BJ (cell line): ENCODE measurements at places on chromosomes 2 and 18. TPM values are rescaled to one million over a fixed set of nuclear protein-coding genes. Genes with fewer than 3 reads are reported as not detected.

- DNase-seq, result no peak
Observed at GRCh38 chr18:62354151-62354550, 29.0 kb downstream of the TNFRSF11A start.

DNA sequence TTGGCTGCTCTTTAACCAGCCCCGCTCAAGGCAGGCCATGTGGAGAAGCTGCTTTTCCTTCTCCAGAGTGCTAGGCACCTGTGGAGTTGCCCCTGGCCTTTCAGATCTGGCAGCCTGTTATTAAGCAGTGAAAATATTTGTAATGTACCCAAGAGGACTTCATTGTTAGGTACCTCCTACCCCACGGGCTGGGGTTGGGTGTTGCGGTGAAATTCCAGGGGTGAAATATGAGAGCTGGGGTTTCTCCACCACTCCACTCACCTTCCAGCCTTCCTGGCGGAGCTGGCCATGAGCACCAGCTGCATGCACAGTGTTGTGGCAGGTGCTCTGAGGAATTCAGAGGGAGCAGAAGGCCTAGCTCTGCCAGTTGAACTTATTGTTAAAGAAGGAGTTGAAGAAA lies 39.1 kb downstream of the NTSR2 start:
- DNase-seq, result no peak

DNA sequence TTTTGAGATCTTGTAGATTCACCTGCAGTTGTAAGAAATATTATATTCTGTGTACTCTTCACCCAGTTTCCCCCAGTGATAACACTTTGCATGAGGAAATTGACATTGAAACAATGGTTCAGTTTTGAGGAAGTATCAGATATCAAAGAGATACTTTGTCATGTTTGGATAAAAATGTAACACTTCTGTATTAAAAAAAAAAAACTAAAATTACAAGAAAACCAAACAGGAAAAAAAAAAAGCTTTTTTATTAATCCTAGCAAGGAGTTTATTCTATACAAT lies 204.0 kb downstream of the ARL4C start:
- DNase-seq, result no peak

- no peak for DNase-seq
Observed at GRCh38 chr2:108701208-108701607, 18.1 kb upstream of the RANBP2 start.

DNA sequence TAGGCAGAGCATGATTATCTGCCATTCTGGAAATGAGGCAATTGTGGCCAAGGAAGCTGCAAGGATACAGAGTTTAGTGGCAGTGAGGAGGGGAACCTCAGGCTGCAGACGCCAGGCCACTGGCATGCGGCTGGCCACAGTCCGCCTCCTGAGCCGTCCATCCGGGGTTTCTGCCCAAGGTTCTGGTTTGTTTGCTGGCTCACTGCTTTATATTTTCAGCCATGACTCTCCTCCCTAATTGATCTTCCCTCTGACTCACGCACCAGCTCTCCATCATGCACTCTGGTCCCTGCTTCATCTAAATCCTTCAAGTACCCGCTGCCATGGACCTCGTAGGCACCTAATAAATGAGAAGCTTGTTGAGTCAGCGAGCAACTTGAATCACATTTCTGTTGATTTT lies 107.8 kb upstream of the REV1 start:
- DNase-seq, result no peak

GRCh38 chr18:657311-658000 lies at the start of gene TYMS:
Gene TYMS (plus strand): TSS chr18:657653. CDS start chr18:657743, 90 bp downstream.
- no peak for DNase-seq

GRCh38 chr2:216221811-216222210 lies 112.7 kb downstream of the XRCC5 start:
- peak; percentile 22 for DNase-seq

GRCh38 chr2:187768995-187769394 lies 214.8 kb upstream of the TFPI start:
- no peak for DNase-seq

The HOXD3 gene
- polyA plus RNA-seq, result 0.07 TPM in 1 of 2 replicates, not detected in the other

The SIX3 gene
- polyA plus RNA-seq, result not detected in 2 replicates

The AQP4 gene
- polyA plus RNA-seq, result not detected in 2 replicates

The TRIM54 gene
- 0.05 TPM in 1 of 2 replicates, not detected in the other for polyA plus RNA-seq
